ENCODE measurements at places on chromosomes 5 and 9.

DNA sequence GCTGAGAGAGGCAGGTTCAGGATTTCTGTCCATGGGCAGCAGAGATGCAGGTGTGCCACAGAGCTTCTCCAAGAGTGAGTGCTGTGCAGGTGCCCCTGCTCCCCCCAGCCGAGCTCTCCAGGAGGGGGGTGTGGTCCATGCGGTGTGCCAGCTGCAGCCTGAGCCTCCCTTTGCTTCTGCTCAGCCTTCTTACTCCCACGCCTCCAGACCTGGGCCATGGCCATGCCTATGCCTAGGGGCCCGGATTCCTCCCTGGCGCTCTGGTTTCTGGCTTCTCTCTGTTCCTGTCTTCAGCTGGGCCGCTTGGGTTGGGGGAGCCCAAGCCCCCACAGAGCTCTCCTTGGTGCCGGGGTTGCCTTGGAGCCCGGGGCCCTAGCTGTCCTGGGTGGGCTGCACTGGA, 133.3 kb downstream of the CACNA1B start:
- DNase-seq = no peak

GRCh38 chr9:23707249-23707648, 118.8 kb downstream of the ELAVL2 start:
- no peak for DNase-seq

- DNase-seq = no peak
Observed at GRCh38 chr5:33824516-33825195, 67.1 kb downstream of the ADAMTS12 start.

- DNase-seq = no peak
Observed at GRCh38 chr5:1930501-1930879, 47.8 kb upstream of the IRX4 start.

- DNase-seq = no peak
Observed at GRCh38 chr9:89598363-89598713, 6.5 kb upstream of the GADD45G start.

DNA sequence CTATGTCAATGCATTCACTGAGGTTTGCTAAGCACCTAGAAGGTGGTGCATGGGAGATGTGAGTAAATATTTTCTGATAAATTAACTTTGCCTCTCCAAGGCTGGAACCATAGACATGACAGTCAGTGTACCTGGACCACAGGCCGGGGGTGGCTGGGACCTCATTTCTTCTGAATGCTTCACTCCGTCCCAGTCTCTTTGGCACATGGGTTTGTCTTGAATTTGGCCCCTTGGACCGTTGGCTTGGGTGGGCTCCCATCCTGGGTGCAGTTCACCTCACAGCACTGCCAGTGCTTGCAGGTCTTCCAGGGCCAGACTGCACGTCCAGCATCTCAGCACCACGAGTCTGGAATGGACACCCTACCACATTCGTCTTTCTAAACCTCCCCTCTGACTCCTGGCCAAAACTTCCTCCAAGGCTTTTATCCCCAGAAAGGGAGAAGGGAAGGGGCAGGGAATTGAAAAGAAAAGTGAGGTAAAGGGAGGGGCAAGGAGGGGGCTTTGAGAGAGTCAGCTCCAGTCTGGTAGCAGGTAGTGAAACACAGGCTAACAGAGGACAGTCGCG, 267.8 kb downstream of the MED10 start:
- no peak for DNase-seq

GRCh38 chr9:133189826-133190225, 19.2 kb downstream of the OBP2B start:
- DNase-seq = no peak

- no peak for DNase-seq
Observed at GRCh38 chr5:59002162-59002825, 419.4 kb downstream of the RAB3C start.

GRCh38 chr5:75465480-75465879, 45.9 kb downstream of the CERT1 start:
- no peak for DNase-seq

GRCh38 chr5:153938191-153938842, 100.4 kb downstream of the FAM114A2 start:
- no peak for DNase-seq

GRCh38 chr9:136726118-136726517, 13.7 kb downstream of the DIPK1B start:
- DNase-seq = no peak

- DNase-seq = no peak
Observed at GRCh38 chr5:148615644-148616275, 38.6 kb downstream of the HTR4 start.

DNA sequence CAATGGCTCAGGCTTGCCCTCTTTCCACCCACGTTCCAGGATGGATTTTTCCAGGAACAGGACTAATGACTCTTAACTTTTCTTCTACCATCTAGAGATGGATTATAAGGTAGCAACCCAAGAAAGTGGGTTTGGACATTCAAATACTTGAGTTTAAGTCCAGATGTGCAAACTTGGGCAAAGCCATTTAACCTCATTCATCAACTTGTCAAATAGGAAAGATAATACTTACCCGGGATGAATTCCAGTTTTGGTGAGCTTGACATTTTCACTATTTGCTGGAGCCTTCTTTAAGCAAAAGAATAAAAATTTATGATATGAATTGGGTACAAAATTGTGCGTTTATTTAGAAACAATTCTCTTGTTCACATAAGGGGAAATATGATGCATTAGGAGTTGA, 44.3 kb upstream of the ZBED3 start:
- no peak for DNase-seq

DNA sequence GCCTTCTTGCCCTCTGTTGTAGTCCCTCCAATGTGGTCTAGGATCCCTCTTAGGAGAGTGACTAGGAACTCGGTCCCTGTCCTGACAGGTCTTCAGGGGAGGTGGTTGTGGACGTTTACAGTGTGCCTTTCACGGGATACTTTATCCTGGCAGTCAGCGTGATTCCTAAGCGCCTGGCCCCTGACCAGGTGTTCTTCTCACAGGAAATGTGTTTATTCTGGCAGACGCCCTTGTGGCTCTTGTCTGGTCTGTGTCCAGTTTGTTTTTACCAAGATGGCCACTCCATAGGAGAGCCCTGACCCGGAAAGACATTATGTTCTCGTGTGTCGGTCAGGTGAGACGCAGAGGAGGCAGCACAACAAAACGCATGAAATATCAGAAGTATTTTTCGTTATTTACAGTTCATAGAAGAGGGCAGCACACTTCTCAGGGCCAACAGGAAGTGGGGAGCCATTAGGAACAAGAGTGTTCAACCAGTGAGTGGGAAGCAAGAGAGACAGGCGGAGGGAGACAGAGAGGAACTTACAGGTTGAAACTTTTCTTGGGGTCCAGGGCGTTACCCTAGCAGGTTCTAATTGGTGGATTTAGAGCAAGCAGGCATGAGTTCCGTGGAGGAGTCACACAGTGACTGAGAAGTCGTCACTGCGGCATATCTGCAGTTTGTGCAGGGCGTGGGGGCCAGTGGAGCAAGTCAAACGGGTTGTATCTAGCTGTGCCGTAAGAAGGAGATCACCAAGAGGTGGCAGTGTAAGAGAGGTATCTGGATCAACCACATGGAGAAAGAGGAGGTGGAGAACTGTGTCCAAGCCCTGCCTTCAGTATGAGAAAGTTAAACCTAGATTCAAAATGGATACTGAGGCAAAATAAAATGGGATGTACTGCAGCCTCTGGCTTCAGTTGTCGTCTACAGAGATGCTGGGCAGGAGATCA, 412.9 kb downstream of the ZSWIM6 start:
- DNase-seq = no peak

GRCh38 chr5:170408226-170408625, 19.1 kb upstream of the KCNMB1 start:
- DNase-seq = no peak

GRCh38 chr9:109109967-109110328, 9.8 kb downstream of the TMEM245 start:
- DNase-seq = no peak

- peak; percentile 43 for DNase-seq
Observed at GRCh38 chr9:114805670-114806525, at the start of gene TNFSF15. Gene TNFSF15, minus strand, starts transcription at chr9:114806039. Its CDS starts 27 bp downstream, at chr9:114806012.

DNA sequence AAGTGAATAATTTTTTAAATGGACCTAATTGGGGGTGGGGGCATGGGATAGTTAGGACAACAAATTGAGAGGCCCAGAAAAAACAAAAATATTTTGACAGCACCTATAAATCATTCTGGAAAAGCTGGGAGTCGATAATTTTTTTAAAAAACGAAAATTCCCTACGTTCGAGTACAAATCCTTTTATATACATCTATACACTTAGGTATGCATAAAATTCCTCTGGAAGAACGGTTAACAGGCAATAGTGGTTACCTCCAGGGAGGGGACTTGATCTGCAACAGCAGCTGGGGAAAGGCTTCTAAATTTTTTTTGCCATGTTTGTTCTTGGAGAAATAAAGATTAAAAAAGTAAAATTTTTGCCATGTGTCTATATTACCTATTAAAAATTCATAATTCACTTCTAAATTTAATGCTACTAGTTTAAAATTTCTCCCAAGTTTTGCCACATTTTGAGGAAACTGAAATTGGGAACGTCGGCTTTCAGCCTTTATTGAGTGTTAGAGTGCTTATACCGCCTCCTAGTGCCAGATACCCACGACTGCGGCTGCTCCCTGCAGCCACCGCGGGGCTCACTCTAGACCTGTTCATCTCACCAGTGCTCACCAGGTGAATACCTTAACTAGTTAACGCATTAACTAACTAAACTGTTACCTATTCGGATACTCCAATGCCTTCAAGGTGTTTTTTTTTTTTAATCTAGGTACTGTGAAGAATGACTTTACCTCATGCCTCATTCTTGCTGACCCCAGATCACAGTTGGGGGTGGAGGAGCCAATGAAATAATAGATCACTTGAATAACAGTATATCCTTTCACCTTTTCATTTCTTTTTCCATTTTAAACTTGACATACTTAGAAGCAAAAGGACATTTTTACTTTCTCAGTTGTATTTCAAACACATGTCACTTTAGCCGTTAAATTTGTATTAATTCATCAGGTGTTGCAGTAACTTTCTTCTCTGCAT, 1.8 kb upstream of the BHMT start:
- DNase-seq = peak; percentile 59

GRCh38 chr9:116737152-116737546, 50.0 kb downstream of the TRIM32 start:
- peak; percentile 82 for DNase-seq

DNA sequence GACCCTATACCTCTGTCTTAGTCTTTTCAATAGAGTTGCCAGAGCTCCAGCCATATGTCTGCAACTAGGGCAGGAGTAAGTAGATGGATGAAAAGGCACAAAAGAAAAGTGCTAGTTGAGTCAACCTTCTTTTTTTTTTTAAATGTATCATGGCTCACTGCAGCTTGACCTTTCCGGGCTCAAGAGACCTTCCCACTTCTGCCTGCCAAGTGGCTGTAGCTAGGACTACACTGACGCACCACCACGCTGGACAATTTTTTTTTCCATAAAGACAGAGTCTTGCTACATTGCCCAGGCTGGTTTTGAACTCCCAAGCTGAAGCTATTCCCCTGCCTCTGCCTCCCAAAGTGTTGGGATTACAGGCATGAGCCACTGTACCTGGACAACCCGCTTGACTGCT, 27.3 kb downstream of the FOXE1 start:
- DNase-seq = no peak

- no peak for DNase-seq
Observed at GRCh38 chr5:151490627-151491026, 43.2 kb downstream of the SLC36A1 start.

- DNase-seq = no peak
Observed at GRCh38 chr5:181241393-181241975, 2.2 kb downstream of the RACK1 start.

GRCh38 chr9:110573305-110573704, 6.2 kb downstream of the SVEP1 start:
- no peak for DNase-seq

DNA sequence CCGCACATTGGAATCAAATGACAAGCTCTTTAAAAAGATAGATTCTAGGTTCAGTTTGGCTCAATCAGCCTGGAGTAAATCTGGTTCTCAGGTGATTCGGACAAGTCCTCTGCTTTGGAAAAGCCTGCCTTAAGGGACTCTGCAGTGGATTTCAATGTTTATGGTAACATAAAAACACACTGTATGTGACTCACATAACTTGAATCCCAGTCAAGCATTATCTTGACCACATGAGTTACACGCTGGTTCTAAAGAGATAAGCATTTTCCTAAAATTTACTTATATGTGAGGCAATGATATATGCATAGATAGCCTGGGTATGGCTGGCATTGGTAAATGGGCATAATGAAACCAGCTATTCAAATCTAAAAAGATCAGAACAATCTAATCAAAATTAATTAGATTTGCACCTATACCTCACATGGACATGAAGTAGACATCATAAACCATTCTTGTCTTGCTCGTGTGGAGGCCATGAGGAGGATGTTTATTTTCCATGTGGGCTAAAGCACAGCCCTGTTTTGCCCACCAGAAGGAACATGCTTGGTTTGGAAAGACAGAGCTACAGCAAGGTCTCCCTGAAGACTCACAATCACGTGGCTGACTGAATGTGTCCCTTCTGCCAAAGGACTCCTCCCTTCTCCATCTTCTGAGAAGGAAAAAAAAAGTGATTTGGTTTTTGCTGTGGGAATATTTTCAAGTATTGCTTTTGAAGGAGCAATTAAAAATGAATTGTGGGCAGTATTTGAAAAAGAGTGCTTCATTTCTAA, 351.7 kb downstream of the DIRAS2 start:
- no peak for DNase-seq

- DNase-seq = no peak
Observed at GRCh38 chr5:125140855-125141254, 394.4 kb upstream of the ZNF608 start.

- DNase-seq = no peak
Observed at GRCh38 chr5:111469903-111470302, 42.4 kb downstream of the STARD4 start.

Data from GM10248 (cell line).